ENCODE measurements at places on chromosomes 4 and X. TPM values are rescaled to one million over a fixed set of nuclear protein-coding genes. Genes with fewer than 3 reads are reported as not detected.
A peak's percentile ranks its signal among the peaks of the same experiment; 100 is the strongest.

DNA sequence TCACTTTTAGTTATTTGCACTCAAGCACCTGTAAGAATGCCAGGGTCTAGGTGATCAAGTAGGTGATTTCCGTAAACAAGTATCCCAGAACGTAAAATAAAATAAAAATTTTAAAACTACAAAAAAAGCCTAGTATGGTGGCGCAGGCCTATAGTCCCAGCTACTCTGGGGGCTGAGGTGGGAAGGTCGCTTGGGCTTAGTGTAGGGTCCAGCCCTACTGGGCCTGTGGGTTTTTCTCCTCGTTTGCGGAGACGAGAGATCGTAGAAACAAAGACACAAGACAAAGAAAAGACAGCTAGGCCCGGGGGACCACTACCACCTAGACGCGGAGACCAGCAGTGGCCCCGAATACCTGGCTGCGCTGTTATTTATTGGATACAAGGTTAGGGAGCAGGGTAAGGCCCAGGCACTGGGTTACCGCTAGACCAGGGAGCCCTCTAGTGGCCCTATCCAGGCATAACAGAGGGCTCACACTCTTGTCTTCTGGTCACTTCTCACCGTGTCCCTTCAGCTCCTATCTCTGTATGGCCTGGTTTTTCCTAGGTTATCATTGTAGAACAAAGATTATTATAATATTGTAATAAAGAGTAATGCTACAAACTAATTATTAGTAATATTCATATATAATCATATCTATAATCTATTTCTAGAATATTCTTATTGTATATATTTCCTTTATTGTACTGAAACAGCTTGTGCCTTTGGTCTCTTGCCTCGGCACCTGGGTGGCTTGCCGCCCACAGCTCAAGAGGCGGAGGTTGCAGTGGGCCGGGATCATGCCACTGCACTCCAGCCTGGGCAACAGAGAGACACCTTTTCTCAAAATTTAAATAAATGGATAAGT is 38.4 kb downstream of the SAGE1 start:
- H3K27me3 ChIP-seq = no peaks in the 10 kb centered on the region
- DNase-seq = peak; percentile 64
- no peak overlapping the region for H3K27ac ChIP-seq
- H3K36me3 ChIP-seq = no peaks in the 10 kb centered on the region
- H3K4me3 ChIP-seq = no peak overlapping the region
- no peaks in the 10 kb centered on the region for H3K4me1 ChIP-seq

DNA sequence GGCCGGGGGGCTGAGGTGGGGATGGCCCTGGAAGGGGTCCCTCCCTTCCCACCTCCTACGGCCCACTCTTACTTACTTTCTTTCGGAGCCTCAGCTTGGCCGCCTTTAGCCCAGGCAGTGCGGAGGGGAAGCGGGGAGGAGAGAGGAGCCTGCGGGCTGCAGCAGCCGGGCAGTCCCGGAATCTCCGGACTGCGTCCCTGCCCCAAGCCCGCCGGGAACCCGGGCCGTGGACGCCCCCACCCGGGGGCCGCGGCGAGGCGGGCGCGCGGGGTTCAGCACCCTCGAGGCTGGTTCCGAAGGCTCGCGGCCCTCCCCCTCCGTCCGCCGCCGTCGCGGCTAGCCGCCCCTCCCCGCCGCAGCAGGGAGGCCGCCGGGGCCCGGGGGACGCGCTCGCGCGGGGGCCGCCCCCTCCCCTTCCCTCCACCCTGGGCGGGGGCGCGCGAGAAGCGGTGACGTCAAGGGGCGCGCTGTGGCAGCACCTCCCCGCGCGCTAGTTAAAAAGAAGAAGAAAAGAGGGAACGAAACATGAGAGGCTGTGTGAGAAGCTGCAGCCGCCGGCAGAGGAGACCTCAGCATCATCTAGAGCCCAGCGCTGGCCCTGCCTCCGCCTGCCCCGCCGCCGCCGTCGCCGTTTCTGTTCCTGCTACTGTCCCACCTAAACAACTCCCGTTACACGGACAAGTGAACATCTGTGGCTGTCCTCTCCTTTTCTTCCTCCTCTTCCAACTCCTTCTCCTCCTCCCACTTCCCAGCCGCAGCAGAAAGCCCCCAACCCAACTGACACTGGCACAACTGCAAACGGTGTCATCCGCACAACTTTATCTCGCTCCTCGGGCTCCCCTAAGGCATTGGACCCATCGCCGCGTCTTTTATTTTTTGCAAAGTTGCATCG is at the start of gene HHIP:
HHIP (plus strand) TSS at position 526 of the 892 bp plus-strand sequence. CDS start 520 bp downstream, outside the sequence.
- H3K36me3 ChIP-seq = no peaks in the 10 kb centered on the region
- H3K27ac ChIP-seq = no peak within 1 kb of the TSS
- H3K4me1 ChIP-seq = peaks cover 33% of the 10 kb centered on the region
- H3K4me3 ChIP-seq = peak within 1 kb of the TSS; percentile 58

GRCh38 chr4:8105306-8106100 is 53.1 kb downstream of the ABLIM2 start:
- H3K4me3 ChIP-seq = no peak overlapping the region
- H3K4me1 ChIP-seq = peaks cover 15% of the 10 kb centered on the region
- DNase-seq = peak; percentile 51
- H3K36me3 ChIP-seq = no peaks in the 10 kb centered on the region
- no peaks in the 10 kb centered on the region for H3K27me3 ChIP-seq
- H3K27ac ChIP-seq = no peak overlapping the region

DNA sequence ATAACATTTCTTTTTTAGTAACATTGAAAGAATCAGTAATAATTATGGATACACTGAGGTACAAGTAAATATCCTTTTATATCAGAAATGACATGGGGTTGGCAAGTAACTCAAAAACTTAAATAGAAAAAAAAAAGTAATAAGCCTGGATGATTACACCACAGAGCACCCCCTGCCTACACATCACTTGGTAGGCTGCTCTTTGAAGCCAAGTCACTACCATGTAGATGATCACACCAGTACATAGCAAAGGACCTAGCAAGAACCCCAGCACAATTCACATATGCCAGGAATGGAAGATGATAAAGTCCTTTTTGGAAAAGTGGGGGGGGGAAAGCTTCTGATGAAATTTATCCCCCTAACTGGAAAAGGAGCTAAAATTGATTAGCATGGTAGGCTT is 56.9 kb downstream of the METTL14 start:
- no peak overlapping the region for H3K4me3 ChIP-seq
- no peak overlapping the region for H3K27ac ChIP-seq
- DNase-seq = no peak
- H3K36me3 ChIP-seq = no peaks in the 10 kb centered on the region
- H3K4me1 ChIP-seq = no peaks in the 10 kb centered on the region

DNA sequence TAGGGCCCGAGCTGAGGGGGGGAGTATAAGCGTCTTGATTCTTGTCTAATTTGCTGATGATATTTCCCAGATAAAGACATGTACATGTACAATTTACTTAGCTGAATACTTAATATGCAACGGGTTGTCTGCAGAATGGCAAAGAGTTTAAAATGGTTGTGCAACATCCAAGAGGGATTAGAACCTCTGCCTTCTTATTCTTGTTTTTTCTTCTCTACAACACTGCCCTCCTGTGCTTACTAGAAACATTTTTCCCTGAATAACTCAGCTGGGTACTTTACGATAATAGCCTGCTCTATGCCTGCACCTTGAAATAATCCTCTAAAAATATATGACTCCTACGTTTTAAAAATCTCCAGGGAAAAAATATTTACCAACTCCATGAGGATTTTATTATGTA is 41.8 kb downstream of the INTS12 start:
- no peaks in the 10 kb centered on the region for H3K36me3 ChIP-seq
- no peak overlapping the region for H3K4me3 ChIP-seq
- H3K27me3 ChIP-seq = no peaks in the 10 kb centered on the region
- peak; percentile 55 for DNase-seq
- no peak overlapping the region for H3K27ac ChIP-seq

- no peak for DNase-seq
- H3K27me3 ChIP-seq = no peaks in the 10 kb centered on the region
- no peaks in the 10 kb centered on the region for H3K36me3 ChIP-seq
- H3K4me3 ChIP-seq = no peak overlapping the region
- H3K27ac ChIP-seq = no peak overlapping the region
- H3K4me1 ChIP-seq = no peaks in the 10 kb centered on the region
These were observed 370.6 kb upstream of the RPS6KA3 start for GRCh38 chrX:20637351-20637750.

GRCh38 chr4:157405070-157405469 is 184.5 kb downstream of the GRIA2 start:
- H3K4me3 ChIP-seq = no peak overlapping the region
- no peaks in the 10 kb centered on the region for H3K36me3 ChIP-seq
- no peaks in the 10 kb centered on the region for H3K27me3 ChIP-seq
- H3K27ac ChIP-seq = no peak overlapping the region

GRCh38 chrX:135454816-135455215 is 33.1 kb downstream of the SMIM10L2A start:
- H3K27me3 ChIP-seq = no peaks in the 10 kb centered on the region
- H3K36me3 ChIP-seq = no peaks in the 10 kb centered on the region
- no peaks in the 10 kb centered on the region for H3K4me1 ChIP-seq
- no peak for DNase-seq

DNA sequence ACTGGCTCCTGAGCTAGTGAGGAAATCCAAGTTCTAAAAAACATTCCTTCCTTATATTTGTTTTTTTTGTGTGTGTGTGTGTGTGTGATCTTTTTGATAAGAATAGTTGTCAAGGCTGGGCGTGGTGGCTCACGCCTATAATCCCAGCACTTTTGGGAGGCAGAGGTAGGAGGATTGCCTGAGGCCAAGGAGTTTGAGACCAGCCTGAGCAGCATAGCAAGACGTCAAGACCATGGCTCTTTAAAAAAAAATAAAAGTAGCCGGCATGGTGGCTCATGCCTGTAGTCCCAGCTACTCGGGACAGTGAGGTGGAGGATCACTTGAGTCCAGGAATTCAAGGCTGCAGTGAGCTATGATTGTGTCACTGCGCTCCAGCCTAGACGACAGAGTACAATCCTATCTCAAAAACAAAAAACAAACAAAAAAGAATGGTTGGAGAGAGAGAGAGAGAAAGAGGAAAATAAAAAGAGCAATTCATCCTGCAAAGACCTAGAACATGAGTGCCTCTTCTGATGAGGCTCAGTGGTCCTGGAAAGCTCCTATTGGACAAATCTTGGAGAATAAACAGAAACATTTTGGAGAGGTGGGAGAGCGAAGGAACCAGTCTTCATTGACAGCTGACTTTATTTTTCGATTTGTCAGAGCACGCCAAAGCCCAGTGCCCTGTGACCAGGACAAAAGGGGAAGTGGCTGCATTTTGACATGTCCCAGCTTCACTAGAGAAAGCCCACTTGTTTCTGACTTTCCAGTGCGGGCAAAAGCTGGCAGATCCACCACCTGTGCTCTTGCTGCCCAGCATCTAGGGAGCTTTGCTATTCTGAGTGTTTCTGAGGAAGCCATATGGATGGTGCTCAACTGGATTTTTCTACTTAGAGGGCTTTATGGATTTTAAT is 244.7 kb downstream of the PALLD start:
- no peak overlapping the region for H3K27ac ChIP-seq
- H3K36me3 ChIP-seq = no peaks in the 10 kb centered on the region
- no peak overlapping the region for H3K4me3 ChIP-seq
- DNase-seq = no peak

- peaks cover 25% of the 10 kb centered on the region for H3K4me1 ChIP-seq
- no peak overlapping the region for H3K27ac ChIP-seq
- H3K27me3 ChIP-seq = no peaks in the 10 kb centered on the region
- DNase-seq = no peak
- no peak overlapping the region for H3K4me3 ChIP-seq
These were observed 29.4 kb upstream of the TMSB4X start for GRCh38 chrX:12945494-12945893.

DNA sequence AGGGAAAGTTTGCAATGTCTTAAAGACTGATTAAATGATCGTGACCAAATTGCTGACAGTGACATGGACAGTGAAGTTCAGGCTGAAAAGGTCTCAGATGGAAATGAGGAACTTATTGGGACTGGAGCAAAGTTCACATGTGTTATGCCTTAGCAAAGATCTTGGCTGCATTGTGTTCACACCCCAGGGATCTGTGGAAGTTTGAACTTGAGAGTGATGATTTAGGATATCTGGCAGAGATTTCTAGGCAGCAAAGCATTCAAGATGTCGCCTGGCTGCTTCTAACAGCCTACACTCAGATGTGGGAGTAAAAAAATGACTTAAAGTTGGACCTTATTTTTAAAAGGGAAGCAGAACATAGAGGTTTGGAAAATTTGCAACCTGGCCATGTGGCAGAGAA is 21.4 kb downstream of the SCARB2 start:
- no peaks in the 10 kb centered on the region for H3K36me3 ChIP-seq
- no peak overlapping the region for H3K27ac ChIP-seq
- no peaks in the 10 kb centered on the region for H3K27me3 ChIP-seq
- DNase-seq = no peak

GRCh38 chr4:166989886-166990285 is 244.4 kb downstream of the SPOCK3 start:
- no peak overlapping the region for H3K27ac ChIP-seq
- H3K27me3 ChIP-seq = no peaks in the 10 kb centered on the region
- DNase-seq = no peak
- H3K36me3 ChIP-seq = no peaks in the 10 kb centered on the region
- H3K4me3 ChIP-seq = no peak overlapping the region

DNA sequence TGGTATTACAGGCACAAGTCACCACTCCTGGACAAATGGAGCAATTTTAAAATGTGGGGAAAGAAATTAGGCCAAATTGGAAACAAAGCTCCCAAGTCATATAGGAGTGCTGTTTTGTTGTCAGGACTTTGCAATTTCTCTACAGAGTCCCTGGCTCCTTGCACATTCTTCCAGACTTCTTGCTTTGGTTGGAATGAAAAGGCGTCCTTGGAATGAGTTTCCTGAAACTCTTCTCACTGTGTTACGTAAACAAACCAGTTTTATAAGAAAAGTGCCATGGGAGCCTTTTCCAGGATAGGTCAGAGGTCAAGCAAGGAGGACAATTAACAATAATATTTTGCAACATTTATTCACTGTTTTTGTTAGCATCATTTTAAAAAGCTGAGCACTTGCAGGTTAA is 32.4 kb upstream of the KIT start:
- no peaks in the 10 kb centered on the region for H3K36me3 ChIP-seq
- H3K27me3 ChIP-seq = no peaks in the 10 kb centered on the region
- H3K4me3 ChIP-seq = no peak overlapping the region
- peaks cover 4% of the 10 kb centered on the region for H3K4me1 ChIP-seq
- no peak for DNase-seq

- no peak for DNase-seq
- no peaks in the 10 kb centered on the region for H3K36me3 ChIP-seq
- H3K4me3 ChIP-seq = no peak overlapping the region
- no peaks in the 10 kb centered on the region for H3K27me3 ChIP-seq
These were observed 30.5 kb downstream of the PLAC8 start for GRCh38 chr4:83083925-83084475.

OTOP1 gene
- not detected for total RNA-seq

ATOH1 gene
- total RNA-seq = 0.06 TPM

NXF2 gene
- 0.22 TPM for total RNA-seq

RAB33A gene
- 5.1 TPM for total RNA-seq

NAP1L3 gene
- total RNA-seq = 88.5 TPM

RS1 gene
- total RNA-seq = not detected

EGFL6 gene
- total RNA-seq = 1.2 TPM

FMR1NB gene
- not detected for total RNA-seq

TMSB15C gene
- total RNA-seq = 20.6 TPM

DBET gene
- not detected for total RNA-seq

Data from neural progenitor cell (in vitro differentiated cells).